ENCODE measurements at places on chromosomes 4 and X.

- no peak for DNase-seq
Measured at GRCh38 chr4:18882468-18882867, 860.9 kb upstream of the LCORL start.

- DNase-seq: no peak
Measured at GRCh38 chrX:42090395-42090794, 167.0 kb upstream of the CASK start.

GRCh38 chr4:53592686-53593501 lies 1.6 kb upstream of the LNX1 start:
- DNase-seq: no peak

GRCh38 chr4:107248571-107248970 lies 212.5 kb upstream of the DKK2 start:
- no peak for DNase-seq

GRCh38 chr4:67928546-67928945 lies 34.7 kb downstream of the TMPRSS11A start:
- no peak for DNase-seq

DNA sequence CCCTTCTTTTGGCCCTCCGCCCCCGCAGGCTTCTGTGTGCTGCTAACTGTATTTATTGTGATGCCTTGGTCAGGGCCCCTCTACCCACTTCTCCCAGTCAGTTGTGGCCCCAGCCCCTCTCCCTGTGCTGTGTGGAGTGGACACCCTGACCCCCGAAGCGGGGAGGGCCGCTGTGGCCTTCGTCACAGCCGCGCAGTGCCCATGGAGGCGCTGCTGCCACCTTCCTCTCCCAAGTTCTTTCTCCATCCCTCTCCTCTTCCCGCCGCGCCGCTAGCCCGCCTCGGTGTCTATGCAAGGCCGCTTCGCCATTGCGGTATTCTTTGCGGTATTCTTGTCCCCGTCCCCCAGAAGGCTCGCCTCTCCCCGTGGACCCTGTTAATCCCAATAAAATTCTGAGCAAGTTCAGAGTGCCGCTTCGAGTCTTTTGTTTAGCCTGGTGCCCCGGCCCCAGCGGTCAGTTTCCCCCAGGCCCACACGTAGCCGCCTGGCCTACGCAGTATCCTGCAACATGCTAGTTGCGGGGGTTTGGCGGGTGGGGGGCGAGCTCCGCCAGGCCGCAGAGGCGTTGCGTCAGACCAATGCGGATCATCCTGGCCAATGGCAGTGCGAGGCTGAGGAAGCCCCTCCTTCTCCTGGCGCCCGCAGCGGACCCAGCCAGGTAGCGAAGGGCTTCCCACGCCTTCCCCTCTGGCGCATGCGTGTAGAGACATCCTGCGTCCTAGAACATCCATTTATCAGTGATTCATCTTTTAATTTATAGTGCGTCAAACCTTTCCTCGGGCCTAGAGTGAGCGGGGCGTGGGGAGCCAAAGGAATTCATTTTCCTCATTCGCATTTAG lies 5.6 kb upstream of the KANTR start:
- DNase-seq: peak; percentile 89

DNA sequence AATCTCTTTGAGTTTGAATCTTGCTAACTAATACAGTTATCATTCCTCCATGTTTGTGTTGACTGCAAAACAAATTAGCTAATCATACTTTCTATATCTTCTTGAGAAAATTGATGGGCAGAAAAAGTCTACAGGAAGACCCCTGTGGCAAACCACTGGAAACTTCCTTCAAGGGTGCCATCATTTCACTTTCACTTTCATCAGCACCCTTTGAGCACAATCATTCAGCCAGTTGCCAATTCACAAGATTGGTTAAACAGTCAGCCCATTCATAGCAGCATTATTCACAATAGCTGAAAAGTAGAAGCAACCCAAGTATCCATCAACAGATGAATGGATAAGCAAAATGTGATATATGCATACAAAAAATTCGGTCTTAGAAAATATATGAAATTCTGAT lies 101.5 kb downstream of the CCDC160 start:
- no peak for DNase-seq

DNA sequence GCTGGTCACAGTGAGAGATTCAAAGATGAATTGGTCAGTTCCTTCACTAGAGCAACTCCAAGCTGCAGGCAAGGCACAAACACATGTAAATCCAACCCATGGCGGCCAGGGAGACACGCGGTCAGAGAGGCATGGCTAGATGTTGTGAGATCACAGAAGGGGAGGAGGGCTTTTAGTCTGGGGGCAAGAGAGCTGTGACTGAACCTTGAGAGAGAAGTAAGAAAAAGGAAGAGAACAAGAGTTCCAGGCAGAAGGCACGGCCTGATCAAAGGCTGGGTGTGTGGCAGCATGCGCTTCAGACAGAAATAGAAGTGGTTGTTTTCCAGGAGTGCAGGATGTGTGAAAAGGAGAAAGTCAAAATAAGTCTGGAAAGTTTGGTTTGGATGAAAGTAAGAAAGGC lies 15.9 kb downstream of the CCDC149 start:
- DNase-seq: no peak

- no peak for DNase-seq
Measured at GRCh38 chr4:168784786-168785461, 225.1 kb downstream of the CBR4 start.

GRCh38 chr4:181148470-181148869 lies 1094.7 kb upstream of the TENM3 start:
- DNase-seq: no peak

All from cerebellar cortex (tissue), 1 donor.